ENCODE measurements at places on chromosomes 3 and 15. TPM values are rescaled to one million over a fixed set of nuclear protein-coding genes. Genes with fewer than 3 reads are reported as not detected.

- DNase-seq, result peak; percentile 60
Observed at GRCh38 chr15:66997212-66997611, 68.2 kb upstream of the SMAD3 start.

The DIPK2A gene
- 22.2 TPM for total RNA-seq

- DNase-seq, result no peak
Observed at GRCh38 chr15:70235347-70235746, 137.6 kb upstream of the TLE3 start.

The SH2D7 gene
- total RNA-seq, result not detected

DNA sequence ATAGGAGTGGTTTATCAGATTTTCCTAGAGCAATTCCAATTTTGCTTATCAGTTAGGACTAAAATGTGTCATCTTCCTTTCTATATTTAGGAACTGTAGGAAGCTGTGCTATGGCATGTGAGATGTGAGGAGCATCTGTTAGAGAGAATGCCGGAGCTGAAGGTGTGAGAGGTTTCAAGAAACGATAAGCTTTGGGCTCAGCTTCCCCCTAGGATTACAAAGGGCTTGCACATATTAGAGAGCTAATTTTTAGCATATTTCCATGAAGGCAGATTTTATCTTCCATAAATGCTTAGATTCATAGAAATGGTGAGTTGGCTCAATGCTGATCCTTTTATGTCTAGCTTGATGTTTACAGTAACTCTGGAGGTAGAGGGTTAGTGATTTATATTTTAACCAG lies 120.2 kb downstream of the CNTN4 start:
- DNase-seq, result no peak

DNA sequence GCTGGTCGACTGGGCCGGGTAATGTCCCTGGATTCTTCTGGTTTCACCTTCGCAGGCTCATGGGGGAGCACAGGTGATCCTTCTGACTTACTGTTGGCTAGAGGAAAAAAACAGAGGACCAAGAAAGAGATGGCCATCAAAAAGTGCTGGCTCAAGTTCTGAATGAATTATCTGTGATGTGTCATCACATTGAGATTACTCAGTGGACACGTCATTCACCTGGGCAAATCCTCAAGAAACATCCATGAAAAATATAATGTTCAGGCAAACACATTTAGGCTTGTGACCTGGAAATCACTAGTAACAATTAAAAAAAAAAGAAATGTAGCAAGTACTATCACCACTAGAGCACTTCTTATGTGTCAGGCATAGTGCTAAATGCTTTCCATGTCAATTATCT lies 81.5 kb upstream of the SLC2A2 start:
- DNase-seq, result peak; percentile 48

The SCAMP5 gene
- total RNA-seq, result 4.7 TPM

DNA sequence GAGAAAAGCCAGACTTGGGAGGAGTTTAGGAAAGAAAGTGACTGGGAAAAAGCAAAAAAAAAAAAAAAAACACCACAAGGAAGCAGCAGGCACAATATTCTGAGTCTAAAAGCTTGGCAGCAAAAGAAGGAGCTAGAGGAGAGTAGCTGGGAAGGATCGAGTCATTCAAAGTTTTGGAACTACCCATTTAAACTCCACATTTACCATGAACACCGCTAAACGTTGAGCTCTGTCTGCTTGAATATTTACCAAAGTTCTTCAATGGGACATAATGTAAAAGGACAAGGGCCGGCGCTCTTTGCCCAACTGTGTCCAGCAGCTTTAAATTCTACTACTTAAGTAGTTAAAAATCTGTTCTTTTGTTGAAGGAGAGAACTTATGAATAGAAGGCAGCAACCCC lies 481.9 kb downstream of the FOXP1 start:
- DNase-seq, result peak; percentile 21

DNA sequence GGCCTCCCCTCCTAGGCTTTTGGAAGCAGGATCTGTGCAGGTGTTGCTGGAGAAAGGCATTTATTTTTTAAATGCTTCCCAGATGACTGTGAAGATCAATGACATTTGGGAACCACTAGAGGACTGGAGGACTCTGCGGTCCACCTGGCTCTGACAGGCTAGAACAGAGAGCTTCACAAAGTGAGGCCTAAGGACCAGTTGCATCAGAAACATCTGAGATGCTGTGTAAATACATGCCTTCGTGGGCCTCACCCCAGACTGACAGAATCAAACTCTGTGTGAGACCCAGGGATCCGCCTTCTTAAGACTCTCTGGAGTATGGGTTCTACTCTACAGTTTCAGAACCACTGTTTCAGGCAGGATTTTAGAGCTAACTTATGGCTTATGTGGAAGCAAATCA lies 105.0 kb upstream of the ICE2 start:
- no peak for DNase-seq

DNA sequence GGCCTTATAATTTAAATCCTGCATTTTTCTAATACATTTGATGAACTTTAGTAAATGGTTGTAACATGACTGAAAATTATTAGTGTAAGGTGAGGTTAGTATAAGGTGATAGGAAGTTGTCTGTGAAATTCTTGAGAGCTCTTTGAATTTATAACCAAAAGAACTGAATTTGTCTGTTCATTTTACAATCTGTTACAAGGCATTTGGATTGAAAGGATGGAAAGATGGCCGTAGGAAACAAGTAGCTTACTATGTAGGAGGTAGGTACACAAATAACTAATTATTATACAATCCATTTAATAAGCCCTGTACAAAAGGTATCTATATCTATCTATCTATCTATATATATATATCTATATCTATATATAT lies 6.6 kb downstream of the DIPK2A start:
- no peak for DNase-seq

- DNase-seq, result no peak
Observed at GRCh38 chr15:85625856-85626255, 168.9 kb downstream of the KLHL25 start.

DNA sequence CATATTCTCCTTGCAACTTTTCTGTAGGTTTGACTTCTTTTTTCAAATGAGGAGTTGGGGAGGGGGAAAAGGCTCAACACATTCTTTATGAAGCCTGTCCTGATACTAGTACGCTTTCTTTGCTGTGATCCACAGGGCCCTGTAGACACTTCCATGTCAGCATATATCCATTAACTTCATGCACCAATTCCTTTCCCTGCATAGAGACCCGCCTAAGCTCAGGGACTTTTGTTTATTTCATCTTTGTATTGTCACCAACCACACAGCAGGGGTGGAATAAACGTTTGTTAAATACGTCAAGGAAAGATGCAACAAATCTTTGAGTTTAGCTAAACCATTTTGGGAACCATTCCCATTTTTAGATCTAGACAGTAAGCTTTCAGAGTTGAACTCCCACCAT lies 43.0 kb upstream of the GK5 start:
- no peak for DNase-seq

DNA sequence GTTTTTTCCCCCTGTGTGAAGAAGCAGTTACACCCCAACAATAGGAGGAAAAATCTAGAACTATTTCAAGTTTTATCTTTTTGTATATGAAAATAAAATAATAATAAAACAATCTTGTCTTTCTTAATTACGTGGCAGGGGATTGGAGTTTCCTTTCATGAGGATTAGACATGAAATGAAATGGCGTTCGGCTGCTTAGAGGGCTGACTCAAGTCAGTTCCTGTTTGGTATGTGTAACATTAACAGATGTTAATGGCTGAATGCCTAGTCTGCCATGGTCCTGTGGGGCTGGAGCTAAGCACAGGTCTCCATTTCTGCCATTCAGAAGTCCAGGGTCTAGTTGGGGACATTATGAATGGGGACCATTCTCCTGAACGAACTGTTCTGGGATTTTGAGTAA lies 3.1 kb upstream of the EXOG start:
- DNase-seq, result no peak

The C15orf62 gene
- total RNA-seq, result 0.31 TPM

- no peak for DNase-seq
Observed at GRCh38 chr15:28114721-28115622, 15.9 kb upstream of the OCA2 start.

The MDFIC2 gene
- not detected for total RNA-seq

- DNase-seq, result peak; percentile 14
Observed at GRCh38 chr3:180265551-180265950, 228.8 kb upstream of the PEX5L start.

DNA sequence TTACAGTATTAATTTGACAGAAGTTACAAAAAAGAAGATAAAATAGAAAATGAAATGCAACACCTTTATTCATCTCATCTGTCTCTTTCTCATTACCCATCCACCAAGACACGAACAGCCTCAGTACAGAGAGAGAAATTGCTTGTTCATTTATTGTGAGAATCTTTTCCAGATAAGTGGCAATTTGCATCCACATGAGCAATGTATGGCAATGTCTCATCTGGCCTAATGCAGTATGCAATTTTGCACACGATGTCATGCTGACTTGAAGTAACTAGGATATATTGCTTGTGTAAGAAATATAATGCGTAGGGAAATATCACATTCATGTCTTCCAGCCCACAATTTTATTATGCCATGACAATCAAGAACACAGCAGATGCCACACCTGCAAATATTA lies 866.9 kb downstream of the ROBO1 start:
- DNase-seq, result no peak

DNA sequence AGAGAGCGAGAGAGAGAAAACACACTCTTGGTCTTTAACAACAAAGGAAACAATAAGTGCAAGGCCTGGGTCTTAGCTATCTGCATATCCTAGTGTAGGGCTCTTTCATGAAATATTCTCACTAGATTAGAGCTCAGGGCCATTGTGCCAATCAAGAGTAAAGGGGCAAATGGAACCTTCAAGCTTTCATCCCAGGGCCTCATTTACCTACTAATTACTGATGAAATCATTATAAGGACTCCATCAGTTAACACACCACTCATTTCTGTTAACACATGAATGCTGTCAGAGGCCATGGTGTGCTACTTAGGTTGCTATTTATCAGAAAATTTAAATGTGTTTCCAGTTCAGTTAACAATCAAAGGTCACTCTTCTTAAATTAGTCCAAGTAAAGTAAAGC lies 597.8 kb downstream of the ROBO1 start:
- DNase-seq, result no peak

DNA sequence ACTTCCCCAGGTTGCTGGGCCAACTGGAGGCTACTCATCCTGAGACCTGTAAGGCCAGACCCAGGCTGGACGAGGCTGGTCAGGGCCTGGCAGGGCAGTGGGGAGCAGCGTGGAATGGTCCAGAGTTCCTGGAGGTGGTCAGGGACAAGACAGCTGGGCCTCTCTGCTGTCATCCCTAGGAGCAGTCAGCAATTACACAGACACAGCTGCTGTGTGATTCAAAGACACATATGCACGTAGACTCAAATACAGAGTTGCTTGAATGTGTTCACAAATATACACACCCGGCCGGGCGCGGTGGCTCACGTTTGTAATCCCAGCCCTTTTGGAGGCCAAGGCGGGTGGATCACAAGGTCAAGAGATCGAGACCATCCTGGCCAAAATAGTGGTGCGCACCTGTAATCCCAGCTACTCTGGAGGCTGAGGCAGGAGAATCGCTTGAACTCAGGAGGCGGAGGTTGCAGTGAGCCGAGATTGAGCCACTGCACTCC lies 1.5 kb upstream of the CD276 start:
- DNase-seq, result no peak

DNA sequence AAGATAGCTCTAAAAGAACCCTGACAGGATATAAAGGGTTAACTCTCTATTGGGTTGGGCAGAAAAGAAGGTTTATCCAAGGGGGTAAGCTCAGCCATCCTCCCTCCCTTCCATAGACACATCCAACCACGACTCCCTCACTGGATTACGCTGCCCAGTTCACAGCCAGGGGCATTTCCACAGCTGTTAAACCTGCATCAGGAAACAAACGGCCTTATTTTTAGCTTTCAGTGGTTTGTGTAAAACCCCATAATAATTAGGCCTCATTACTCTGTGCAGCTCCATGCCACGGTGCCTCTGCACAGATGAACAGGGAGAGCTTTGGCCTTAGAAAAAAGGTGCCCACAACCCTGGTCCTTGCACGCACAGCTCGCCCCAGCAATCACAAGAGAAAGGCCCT lies 110.6 kb downstream of the GABRB3 start:
- no peak for DNase-seq

The ALDH1A2 gene
- not detected for total RNA-seq

- no peak for DNase-seq
Observed at GRCh38 chr3:46678280-46678679, 15.2 kb downstream of the ALS2CL start.

The DLL4 gene
- not detected for total RNA-seq

All from A172 (cell line).